CD8-positive, alpha-beta T cell (primary cell): ENCODE measurements at places on chromosomes 11 and 22.

GRCh38 chr11:80841675-80842074, 1400.8 kb upstream of the TENM4 start:
- DNase-seq, result no peak

DNA sequence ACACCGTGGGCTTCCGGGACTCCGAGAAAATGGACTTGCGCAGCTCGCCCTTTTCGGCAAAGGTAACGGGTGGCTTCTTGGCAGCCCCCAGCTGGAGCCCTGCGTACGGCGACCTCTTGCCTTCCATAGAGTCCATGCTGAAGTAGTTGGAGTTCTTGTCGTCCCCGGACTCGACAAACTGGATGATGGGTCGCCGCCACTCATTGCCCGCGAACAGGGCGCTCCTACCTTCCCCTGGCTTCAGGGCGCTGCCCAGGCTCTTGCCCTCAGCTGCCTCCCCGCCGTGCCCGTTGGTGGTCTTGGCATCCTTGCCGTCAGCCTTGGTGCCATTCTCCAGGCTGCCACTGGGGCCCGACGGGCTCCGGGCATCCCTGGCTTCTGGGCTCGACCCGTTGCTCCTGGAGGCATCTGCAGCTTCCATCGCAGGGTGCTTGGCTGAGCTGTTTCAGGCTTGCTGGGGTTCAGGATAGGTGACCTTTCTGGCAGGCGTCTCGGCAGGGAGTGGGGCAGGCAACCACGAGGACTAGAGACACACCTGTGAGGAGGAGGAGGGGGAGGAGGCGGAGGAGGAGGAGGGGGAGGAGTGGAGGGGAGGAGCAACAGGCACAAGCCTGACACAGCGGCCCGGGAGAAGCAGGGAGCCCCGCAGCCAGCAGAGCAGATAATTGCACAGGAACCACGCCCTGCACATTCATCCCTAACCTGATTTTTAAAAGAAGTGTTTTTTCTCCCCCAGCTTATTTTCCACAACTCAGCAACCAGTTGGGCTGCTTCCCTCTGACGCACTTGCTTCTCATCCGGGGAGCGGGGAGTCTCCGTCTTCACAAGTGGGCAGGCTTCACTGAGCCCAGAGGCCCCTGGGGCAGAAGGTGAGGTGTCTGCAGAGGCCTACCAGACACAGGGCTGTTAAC, at the start of gene TRIM29:
Gene TRIM29 (minus strand): TSS at position 503 of the 911 bp plus-strand sequence. CDS start 82 bp downstream, at position 421.
- no peak for DNase-seq

- peak; percentile 66 for DNase-seq
Measured at GRCh38 chr22:43388420-43388851, 23.4 kb upstream of the MPPED1 start.

DNA sequence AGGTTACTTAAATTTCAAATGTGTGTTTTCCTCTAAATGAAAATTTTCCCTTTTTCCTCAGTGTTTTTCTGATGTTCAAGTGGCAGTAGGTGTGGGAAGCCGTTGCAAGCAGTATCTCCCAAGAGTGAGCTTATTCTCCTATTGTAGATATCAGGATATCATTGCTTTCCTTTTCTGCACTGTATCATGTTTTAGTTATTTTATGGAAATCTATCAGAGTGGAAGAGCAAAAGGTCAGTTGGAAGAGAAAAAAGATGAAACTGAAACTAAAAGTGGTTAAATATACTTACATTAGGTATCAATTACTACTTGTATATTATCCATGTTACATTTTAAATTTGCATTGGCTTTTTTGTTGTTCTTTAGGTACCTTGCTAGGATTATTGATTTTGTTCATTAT, 57.0 kb downstream of the PDE3B start:
- no peak for DNase-seq

DNA sequence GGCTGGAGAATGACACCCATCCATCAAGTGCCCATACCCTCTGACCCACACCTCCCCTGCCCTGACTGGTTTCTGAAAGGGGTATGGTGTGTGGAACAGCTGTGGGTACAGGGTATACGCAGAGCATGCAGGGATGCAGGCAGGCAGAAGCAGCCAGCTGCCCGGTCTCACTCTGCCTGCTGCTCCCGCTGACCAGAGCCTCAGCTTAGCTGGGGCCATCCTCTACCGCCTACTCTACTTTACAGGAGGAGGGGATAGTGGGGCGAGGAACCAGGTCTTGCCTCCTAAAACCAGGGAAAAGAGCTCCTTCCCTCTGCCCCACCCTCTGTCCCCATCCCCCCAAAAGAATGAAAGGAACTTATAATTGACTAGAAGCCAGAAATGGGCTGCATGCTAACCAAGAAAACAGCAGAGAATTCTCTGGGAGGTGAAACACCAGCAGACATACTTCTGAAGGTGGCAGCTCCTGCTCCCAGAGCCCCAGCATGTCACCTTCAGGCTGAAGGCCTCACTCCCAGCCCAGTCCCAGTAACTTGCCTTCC, 13.0 kb upstream of the CHRM4 start:
- no peak for DNase-seq

- no peak for DNase-seq
Measured at GRCh38 chr11:17157761-17158160, 50.0 kb downstream of the PIK3C2A start.

GRCh38 chr11:11738370-11738769, 103.4 kb upstream of the USP47 start:
- DNase-seq, result no peak

GRCh38 chr22:24417200-24417599, 10.2 kb upstream of the ADORA2A start:
- no peak for DNase-seq

DNA sequence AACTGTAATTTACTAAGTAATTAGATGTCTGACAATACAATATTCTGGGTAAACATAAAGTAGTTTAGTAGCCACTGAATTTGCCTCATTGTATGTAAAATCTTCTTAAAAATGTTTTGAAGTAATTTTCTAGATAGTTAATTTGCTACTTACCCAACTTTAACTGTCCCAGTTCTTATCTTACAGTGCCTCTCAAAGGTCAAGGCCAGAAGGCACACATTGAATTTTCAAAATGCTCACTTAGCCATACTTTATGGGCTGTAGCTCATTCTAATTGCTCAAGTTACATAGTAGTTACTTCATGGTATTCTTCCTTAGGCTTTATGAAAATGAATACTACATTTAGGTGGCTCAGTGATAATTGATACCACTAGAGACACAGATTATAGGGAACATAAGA, 666.6 kb downstream of the CNTN5 start:
- no peak for DNase-seq

- no peak for DNase-seq
Measured at GRCh38 chr11:129265125-129265788, 73.1 kb upstream of the ARHGAP32 start.

DNA sequence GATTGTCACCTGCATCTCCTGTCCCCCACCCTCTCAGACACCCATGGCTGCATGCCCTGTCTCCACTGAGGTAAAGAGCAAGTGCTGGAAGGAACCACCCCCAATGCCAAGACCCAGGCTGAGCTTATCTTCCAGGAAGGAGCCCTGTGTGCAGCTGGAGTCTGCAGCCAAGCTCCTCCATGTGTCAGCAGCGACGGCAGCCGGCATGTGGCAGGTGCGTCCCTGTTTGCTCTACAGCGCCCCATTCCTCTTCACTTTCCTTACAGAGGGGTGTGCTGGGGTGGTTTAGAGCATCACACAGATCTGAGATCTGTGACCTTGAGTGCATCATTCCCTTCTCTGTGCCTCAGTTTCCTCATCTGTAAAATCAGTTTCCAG, 7.7 kb upstream of the MN1 start:
- no peak for DNase-seq

GRCh38 chr11:64539239-64539638, 51.8 kb upstream of the SLC22A12 start:
- DNase-seq, result no peak

DNA sequence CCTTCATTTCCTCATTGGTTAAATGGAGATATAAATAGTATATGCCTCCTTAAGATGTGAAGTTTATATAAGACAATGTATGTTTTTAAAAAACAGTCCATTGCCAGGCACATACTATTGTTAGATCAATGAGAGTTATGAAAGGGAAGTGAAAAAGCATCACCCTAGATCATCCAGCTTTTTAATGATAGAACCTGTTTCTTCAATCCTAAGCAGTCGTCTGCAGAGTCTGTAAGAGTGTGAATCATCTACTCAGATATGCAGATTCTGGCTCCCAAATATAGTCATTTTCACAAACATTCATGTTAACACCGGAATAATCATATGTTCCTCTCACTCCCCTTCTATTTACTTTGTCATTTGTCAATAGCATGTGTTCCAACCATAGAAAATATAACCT, 65.3 kb upstream of the SLN start:
- DNase-seq, result no peak
